ENCODE measurements at places on chromosomes 13 and 19.
A peak's percentile ranks its signal among the peaks of the same experiment; 100 is the strongest.

GRCh38 chr13:113736258-113736731 is 22.7 kb upstream of the TMEM255B start:
- DNase-seq, result no peak

DNA sequence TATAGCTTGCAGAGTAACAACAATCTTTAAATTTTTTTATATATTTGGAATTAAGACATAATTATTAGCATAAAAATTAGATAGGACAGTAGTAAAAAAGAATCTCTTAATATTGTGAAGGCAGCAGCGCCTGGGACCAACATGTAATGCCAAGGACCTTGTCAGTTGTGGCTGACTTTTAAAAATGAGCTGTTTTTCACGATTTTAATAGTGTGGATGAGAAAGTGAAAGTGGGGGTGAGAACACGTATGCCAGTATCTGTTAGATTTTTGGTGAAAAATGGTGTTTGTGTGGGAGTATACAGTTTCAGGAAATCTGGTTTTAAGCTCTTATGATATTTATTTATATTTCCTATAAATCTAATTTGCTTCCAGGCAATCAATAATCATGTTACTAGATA is 125.2 kb downstream of the LMO7 start:
- no peak for DNase-seq

GRCh38 chr19:30375553-30376031 is 3.4 kb downstream of the ZNF536 start:
- DNase-seq, result no peak

DNA sequence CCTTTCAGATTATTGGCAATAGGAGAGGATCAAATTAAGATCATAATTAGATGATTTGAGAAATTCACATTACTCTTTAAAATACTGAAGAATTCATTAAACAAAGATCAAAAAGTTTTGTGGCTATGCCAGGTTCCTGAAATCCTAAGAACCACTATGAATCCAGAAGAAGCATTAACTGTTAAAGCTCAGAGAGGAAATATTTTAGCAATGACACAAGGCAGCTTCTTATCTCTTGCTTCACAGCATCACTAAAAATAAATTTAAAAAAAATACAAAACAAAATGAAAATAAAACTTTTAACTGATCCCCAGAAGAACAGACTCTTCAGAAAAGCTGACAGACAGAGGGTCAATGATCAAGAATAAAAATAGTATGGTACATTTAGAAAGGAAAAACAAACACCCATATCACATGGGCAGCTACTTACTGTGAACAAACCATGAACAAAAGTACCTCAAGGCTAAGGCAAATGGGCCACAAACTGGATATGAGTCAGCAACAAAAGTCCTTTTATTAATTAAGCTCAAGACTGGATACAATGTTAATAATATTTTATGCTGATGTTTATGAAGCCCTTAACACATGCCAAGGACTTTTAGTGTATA is 19.6 kb downstream of the RNF6 start:
- DNase-seq, result no peak

GRCh38 chr19:55157064-55157908 is at the start of gene TNNI3:
TSS of gene TNNI3 (minus strand) at chr19:55157732. CDS start at chr19:55157589, 143 bp downstream.
- no peak for DNase-seq

GRCh38 chr13:71866335-71867130 is 471 bp downstream of the DACH1 start:
- no peak for DNase-seq

GRCh38 chr19:35451338-35452096 is 3.5 kb downstream of the FFAR2 start:
- no peak for DNase-seq

DNA sequence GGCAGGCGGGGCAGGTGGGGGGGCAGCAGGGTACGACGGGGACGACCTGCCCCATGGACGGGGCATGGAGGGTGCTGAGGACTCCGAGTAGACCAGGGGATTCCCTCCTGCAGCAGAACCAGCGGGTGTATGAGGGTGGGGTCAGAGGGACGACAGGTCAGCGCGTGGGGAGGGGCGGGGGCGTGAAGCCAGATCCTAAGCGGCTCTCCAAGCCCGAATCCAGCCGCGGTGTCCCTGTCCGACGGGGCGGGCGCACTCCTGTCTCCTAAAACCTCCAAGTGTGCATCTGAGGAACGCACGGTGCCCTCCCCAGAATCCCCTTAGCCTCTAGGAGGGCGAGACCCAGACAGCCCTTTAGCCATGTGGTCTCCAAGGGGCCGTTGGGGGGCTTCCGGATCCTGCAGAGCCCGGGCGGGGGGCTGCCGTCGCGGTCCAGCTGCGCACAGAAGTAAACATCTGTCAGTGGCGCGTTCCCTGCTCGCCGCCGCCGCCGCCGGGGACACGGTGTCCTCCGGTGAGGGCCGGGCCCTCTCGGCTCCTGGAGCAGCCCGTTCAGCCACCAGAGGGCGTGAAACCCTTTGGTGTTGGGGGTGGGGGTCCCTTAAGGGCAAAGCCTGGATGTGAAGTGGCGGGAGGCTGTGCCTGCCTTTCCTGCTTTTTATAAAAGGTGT is 730 bp downstream of the NRTN start:
- peak; percentile 51 for DNase-seq

GRCh38 chr19:39405261-39405957 is 1.2 kb upstream of the ZFP36 start:
- DNase-seq, result no peak

GRCh38 chr13:96817336-96817941 is 176.8 kb downstream of the OXGR1 start:
- no peak for DNase-seq

DNA sequence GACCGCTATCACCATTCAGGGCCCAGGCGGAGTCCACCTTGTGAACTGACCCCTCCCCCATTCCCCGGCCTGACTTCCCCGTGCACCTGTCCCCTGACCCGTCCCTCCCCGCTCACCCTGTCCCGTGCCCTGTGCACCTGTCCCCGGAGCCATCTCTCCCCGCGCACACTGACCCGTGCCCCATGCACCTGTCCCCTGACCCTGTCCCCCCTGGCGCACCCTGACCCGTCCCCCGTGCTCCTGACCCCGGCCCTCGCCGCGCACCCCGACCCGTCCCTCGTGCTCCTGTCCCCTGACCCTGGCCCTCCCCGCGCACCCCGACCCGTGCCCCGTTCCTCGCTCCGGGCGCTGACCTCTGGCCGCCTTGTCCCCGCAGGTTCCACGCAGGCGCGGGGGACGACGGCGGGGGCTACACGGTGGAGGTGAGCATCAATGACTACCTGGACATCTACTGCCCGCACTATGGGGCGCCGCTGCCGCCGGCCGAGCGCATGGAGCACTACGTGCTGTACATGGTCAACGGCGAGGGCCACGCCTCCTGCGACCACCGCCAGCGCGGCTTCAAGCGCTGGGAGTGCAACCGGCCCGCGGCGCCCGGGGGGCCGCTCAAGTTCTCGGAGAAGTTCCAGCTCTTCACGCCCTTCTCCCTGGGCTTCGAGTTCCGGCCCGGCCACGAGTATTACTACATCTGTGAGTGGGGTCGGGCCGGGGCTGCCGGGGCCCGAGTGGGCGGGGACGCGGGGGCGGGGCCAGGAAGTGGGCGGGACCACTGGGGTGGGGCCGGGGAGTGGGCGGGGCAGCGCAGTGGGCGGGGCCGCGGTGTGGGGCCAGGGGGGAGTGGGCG is 9.7 kb downstream of the EFNA2 start:
- peak; percentile 36 for DNase-seq

DNA sequence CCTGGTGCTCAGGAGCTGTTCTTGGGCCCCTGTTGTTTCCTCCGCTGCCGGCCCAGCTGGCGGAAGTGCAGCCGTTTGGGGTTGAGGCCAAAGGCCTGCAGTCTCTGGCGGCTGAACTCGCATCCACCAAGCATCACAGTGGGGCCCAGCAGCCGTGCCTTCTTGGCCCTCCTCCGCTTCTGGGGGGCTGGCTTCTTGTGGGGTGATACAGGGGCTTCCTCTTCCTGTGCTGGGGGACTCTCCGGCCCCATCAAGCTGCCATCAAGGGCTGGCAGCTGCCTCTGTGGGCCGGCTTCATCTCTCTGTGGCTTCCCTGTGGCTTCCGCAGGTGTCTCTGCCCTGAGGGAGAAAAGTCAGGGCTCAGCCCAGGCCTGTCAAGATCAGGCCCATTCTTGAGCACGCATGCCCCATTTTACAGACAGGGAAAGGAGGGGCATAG is 10.3 kb downstream of the ATG4D start:
- DNase-seq, result peak; percentile 50

GRCh38 chr13:101025925-101026324 is 351.3 kb upstream of the TMTC4 start:
- DNase-seq, result no peak

- no peak for DNase-seq
These were observed 16.8 kb downstream of the ELL start for GRCh38 chr19:18504886-18505610.

GRCh38 chr13:21435687-21436151 is 23.4 kb downstream of the ZDHHC20 start:
- DNase-seq, result peak; percentile 13

DNA sequence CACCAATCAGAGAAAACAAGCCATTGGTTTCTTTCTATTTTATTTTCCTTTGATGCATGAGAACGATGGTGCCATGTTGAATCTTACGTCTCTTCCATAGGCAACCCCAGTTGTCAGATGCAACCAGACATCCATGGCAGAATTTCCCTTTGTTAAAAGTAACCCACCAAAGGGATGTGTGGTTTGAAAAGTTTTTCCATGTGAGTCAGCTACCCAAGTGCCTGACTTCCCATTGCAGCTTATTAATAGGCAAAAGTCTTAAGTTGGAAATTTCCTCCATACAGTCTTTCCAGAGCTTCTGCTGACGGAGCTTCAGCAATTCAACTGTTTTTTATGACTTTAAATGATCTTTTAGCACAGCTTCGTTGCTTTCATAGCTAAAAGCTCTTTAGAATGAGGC is 73.8 kb upstream of the FAM216B start:
- no peak for DNase-seq

DNA sequence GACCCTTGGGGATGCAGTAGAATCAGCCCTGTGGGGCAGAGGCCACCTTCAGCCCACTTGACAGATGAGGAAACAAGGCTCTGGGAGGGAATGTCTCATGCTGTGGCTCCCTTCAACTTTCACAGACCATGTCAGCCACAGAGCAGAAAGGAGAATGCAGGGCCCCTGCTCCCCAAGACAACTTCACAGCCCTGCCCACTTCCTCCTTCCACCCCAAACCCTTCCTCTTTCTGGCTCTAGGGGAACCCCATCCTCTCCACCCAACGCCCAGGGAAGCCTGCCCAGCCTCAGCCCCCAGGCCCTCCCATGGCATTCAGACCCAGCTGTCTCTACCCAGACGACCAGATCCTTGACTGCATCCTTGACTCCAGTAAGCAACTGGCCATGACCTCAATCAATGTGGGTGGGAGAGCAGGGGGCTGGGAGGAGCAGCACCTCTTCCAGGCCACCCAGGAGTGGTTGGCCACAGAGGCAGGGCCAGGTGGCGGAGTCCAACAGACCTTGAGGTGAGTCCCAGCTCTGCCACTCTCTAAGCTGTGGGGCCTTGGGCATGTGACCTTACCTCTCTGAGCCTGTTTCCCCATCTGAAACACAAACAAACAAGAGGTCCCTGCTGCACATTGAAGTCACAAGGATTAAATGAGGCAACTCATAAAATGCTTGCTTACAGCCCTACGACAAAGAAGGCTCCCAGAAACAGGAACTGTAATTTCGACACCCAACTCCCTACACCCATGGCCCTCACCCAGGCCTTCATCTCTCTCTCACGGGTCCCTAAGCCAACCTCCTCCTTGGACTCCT is 15.8 kb downstream of the DEDD2 start:
- no peak for DNase-seq

- no peak for DNase-seq
These were observed 802.1 kb upstream of the SLITRK6 start for GRCh38 chr13:86601351-86601750.

DNA sequence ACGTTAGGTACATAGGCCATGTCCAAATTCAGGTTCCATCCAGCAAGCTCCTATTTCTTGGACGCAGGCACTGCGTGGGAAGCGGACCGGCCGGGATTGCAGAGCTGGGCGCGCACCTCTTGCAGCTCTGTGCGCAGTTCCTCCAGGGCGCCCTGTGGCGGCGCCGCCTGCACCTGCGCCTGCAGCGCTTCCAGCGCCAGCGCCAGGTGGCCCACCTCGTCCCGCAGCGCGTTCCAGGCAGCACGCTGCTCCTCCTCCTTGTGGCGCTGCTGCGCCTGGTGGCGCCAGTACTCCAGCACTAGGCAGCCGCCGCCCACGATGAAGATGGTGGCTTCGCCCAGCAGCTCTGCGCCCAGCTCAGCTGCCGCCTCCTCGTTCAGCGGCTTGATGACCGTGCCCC is 31.1 kb downstream of the OPA3 start:
- no peak for DNase-seq

DNA sequence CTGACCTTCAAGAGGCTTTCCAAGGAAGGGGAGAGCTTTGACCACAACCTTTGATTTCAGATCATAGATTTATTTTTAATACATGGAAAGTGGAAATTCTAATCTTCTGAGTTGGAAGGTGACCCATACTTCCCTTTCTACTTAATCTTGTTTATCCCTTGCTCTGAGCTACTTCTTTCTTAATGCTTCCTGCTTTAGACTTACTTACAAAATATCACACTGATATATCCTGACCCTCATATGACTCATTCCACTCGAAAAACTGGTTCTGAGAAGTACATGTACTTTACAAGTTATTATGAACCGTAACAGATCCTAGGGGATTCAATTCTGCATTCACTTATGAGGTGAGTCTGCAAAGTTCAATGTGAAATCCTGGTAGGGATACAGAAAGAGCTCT is 76.2 kb upstream of the IRS2 start:
- DNase-seq, result no peak

DNA sequence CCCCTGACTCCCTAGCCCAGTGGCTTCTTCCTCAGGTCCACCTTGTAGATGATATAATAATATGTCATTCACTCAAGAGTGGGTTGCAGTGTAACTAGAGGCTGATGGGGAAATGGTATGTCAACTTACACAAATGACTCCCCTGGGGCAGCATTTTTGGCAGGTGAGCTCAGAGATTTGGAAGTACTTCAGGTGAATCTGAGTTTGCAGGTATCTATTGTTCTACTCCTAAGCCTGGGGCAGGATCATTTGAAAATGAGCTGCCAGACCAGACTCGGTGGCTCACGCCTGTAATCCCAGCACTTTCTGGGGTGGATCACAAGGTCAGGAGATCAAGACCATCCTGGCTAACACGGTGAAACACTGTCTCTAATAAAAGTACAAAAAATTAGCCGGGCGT is 11.6 kb upstream of the CNMD start:
- no peak for DNase-seq

DNA sequence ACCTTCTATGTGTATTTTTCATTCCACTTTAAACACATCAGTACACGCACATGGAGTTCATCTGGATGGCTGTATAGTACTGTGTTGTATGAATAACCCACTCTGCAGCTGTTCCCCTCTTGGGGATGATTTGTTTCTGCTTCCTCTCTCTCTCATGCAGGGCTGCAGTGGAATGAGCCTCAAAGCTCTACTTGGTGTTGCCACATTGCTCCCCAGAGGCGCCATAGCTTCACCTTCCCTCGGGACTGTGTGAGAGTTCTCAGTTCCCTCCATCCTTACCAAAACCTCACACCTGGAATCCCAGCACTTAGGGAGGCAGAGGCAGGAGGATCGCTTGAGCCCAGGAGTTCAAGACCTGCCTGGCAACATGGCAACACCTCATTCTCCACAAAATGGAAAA is 28.4 kb upstream of the GPR183 start:
- no peak for DNase-seq

GRCh38 chr19:38654628-38655055 is 7.2 kb downstream of the ACTN4 start:
- DNase-seq, result no peak
